ENCODE measurements at places on chromosomes 11 and 22.

DNA sequence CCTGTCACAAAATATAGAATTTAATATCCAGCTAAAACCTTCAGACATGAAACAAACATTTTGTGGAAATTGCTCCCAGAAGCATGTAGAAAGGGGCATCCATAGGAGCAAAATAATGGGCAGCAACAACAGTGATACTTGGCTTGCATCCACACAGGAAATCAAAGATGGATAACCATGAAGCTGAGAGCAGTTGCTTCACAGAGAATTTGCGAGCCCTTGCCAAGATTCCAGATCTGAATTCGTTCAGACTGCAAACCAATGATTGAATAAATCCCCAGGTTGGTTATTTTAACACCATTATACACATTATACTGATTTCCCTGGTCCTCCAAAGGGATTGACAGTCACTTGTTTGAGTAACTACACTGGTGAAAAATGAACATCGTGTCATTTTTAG, 15.6 kb upstream of the OR51L1 start:
- no peak for DNase-seq

- DNase-seq: no peak
Observed at GRCh38 chr11:48354677-48355076, 11.6 kb downstream of the OR4C5 start.

DNA sequence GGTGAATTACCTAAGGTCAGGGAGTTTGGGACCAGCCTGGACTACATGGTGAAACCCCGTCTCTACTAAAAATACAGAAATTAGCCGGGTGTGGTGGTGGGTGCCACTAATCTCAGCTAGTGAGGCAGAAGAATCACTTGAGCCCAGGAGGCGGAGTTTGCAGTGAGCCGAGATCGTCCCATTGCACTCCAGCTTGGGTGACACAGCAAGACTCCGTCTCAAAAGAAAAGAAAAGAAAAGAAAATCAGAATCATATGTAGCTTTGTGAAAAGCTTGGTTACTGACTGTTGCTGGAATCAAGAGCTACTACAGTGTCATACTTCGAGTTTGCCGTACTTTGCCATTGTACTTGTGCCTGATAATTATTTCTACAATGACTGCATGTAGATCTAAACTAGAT, 4.2 kb upstream of the TMEM135 start:
- DNase-seq: no peak

DNA sequence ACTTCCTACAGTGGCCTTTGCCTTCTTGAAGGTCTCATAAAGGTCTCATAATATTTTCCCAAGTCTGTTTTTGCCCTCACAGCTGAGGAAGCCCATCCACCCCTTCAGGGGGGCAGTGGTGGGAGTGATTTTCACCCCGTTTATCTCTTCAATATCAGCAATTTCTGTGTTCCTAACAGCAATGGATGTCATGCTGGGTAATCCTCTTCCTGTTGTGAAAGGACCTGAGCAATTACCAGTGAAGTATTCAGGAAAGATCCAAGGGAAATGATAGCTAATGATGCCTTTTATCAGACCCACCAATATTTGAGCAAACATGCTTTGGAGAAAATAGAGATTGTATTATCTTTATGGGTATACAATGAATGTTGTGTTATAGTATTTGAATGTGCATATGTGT, 226.9 kb downstream of the INSC start:
- DNase-seq: no peak

- no peak for DNase-seq
Observed at GRCh38 chr11:103367650-103368049, 258.4 kb downstream of the DYNC2H1 start.

DNA sequence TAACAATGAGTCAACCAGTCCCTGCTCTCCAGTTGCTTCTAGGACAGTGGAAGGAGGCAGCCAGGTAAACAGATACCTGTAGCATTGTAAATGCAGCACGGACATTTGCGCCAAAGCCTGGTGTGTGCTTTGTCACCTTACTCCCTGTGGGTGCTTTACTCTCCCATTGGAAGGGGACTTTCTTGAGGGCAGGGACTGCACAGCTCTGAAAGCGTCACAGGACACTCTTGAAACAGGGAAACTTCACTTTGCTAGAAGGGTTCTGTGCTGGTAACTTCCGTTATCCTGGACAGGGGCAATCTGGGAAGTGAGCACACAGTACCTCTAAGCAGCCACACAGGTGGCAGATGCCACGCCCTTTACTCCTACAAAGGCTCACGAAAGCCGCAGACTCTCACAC, 99.8 kb downstream of the MYO18B start:
- no peak for DNase-seq

- DNase-seq: peak; percentile 45
Observed at GRCh38 chr22:46537225-46537945, at the start of gene CELSR1. Gene CELSR1 (minus strand): TSS chr22:46537620. CDS start chr22:46537170, 450 bp downstream.
